ENCODE measurements at places on chromosomes 3 and 15.

GRCh38 chr3:29291260-29291981, 10.6 kb downstream of the RBMS3 start:
- DNase-seq: no peak

DNA sequence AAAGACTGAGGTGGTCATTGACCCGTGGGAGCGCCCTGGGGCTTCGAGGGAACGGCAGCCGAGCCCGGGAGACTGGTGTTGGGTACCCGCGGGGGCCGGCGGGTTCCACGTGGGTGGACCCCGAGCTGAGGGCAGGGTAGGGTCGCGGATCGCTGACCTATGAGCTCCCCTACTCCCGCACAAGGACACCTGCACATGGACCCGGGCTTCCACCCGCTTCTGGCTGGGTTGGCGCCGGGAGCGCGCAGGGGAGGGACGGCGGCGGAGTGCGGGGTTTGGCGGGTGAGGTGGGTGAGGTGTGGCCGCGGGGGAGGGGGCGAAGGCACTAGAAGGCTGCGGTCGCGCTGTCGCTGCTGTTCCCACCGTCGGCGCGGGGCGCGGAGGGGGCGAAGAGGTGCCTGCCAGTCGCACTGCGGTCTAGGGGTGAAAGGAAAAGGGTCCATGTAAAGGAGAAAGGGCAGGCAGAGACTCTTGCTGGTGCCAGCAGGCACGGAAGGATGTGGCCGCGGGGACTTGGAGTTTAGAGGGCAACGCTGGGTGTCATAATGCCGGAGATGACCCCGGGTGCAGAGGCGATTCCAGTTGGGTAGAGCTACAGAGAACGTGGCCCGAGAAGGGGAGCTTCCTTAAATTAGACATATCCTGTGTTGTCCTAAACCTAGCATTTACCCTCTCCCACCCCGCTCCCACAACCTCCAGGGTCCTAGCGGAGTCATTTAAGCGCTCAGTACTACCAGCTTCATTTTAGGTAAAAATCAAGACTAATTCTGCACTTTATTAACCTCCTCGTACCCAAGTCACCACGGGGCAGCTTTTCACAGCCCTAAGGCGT, 245.9 kb upstream of the TOPAZ1 start:
- DNase-seq: no peak

GRCh38 chr15:101497484-101498034, 8.1 kb upstream of the PCSK6 start:
- no peak for DNase-seq

- DNase-seq: no peak
Measured at GRCh38 chr3:54053211-54053610, 69.1 kb upstream of the CACNA2D3 start.

- no peak for DNase-seq
Measured at GRCh38 chr3:109952924-109953323, 615.6 kb upstream of the DPPA4 start.

- DNase-seq: no peak
Measured at GRCh38 chr3:2099028-2099671, 484 bp downstream of the CNTN4 start.

Measured in activated CD4-positive, CD25-positive, alpha-beta regulatory T cell treated with anti-CD3 and anti-CD28 coated beads, Interleukin-2, amount 50 U/mL, for 72 hours (primary cell).